Ovary (tissue), 10 donors: ENCODE measurements at places on chromosomes 5 and 9.
A peak's percentile ranks its signal among the peaks of the same experiment; 100 is the strongest.

DNA sequence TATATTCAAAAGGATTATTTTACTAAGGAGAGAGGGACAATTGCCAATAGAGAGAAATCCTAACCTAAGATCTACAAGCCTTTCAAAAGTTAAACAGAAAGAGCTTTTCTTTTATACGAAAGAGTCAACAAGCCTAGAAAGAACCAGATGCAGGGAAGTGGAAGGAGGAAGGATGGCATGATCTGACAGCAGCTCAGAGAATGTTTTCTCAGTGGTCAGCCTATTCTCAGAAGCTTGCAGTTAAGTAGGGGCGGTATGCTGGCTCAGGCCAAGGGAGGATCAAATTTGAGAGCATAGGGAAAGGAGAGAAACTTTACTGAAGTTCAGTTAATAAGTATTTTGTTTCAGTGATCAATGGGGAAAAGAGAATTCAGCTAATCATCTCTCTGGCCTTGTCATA is 88.0 kb upstream of the FTMT start:
- DNase-seq = no peak

GRCh38 chr5:158407824-158408195 is 548.9 kb upstream of the CLINT1 start:
- DNase-seq = no peak

DNA sequence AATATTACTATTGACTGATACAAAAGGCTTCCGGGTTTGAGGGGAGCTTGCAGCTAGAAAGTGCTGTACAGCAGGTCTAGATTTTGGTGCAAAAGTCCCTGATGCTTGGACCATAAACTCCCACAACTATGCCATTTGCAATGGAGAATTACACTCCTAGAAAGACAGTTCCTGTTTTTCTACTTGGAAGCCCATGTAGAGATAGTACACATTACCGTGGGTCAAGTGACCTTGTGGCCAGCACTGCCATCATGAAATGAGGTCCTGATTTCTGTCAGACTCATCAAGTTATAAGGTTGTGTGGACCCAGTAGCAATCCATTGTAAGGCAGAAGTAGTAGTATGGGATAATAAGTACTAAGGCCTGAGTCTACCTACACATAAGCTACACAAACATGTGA is 42.8 kb upstream of the TNFSF8 start:
- no peak for DNase-seq

DNA sequence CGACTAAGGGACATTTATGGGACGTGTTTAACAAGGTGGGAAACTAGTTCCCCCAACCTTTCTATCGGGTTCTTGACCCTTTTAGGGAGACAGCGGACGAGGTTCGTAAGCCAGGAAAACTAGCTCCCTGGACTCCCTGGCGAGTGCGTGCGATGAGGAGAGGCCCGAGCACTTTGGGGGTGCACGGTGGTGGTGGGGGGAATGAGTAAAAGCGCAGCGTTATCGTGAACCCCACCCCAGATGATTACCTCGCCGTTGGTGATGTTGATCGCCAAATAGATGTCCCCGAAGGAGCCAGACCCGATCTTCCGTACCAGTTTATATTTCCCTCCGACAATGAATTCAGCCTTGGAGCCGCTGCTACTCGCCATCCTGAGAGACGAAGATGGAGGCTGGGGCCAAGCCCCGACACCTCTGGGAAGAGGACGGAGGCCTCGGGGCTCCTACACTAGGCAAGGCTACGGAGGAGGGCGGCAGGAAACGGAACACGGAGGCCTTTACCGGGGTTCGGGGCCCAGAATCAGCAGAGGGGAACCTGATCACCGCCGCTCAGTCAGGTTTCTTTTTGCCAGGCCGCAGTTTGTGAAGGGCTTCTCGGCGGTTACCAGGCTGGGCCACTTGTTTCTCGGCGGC is 529 bp downstream of the CSNK1A1 start:
- peak; percentile 41 for DNase-seq

GRCh38 chr5:123520677-123521247 is 8.8 kb downstream of the CSNK1G3 start:
- DNase-seq = no peak

DNA sequence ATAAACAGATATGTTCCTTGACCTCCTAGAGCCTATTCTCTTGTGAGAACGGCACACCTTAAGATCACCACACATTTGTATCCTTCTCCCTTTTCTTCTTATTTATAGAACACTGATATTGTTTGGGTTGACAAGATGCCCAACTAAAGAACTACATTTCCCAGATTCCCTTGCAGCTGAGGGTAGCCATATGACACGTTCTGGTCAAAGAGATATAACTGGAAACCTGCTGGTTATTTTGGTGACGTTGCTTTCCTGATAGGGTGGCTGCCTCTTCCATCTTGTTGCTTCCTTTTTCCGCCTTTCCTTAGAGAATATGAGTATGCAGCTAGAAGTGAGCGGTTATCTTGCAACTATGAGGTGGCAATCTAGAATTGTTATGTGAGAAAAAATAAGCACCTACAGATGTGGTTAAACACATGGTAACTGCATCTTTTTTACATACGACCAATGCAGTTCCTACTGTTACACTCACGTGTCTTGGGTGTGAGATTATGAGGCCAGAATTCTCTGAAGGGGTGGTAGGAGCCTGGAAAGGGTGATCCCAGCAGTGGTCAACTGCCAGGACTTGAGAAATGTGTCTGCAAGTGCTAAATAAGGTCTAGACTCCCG is 72.9 kb downstream of the SEC61B start:
- no peak for DNase-seq

- peak; percentile 78 for DNase-seq
Observed at GRCh38 chr9:107340920-107341632, 58.0 kb downstream of the RAD23B start.

DNA sequence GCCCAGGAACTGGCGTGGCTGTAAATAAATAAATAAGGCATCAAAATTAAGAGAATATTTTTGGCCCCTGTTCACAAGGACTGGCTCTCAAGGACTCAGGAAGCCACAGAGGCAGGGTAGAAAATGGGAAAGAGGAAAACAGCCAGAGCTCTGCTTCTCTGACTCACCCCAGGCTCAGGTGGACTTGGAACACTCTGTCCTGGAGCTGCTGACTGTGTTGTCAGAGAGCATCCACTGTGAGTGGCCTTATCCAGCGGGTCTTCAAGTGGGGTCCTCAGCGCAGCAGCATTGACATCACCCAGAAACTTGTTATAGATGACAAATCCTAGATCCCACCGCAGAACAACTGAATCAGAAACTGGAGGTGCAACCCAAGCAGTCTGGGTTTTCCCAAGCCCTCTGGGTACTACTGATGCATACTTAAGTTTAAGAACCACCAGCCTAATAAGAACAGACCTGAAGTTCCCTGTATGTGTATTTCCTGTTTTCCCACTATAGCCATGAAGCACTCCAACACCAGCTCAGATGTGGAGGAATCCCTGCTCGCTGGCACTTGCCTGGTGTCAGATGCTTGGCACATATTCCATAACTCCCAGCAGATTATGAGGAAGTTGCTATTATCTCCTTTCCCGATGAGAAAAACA is 20.5 kb downstream of the ADRA1B start:
- DNase-seq = peak; percentile 41

GRCh38 chr5:159480849-159481248 is 150.6 kb upstream of the IL12B start:
- no peak for DNase-seq

- peak; percentile 69 for DNase-seq
Observed at GRCh38 chr9:74777136-74777879, 110.4 kb downstream of the TRPM6 start.

GRCh38 chr9:130426883-130427282 is 17.9 kb upstream of the ASS1 start:
- DNase-seq = no peak

DNA sequence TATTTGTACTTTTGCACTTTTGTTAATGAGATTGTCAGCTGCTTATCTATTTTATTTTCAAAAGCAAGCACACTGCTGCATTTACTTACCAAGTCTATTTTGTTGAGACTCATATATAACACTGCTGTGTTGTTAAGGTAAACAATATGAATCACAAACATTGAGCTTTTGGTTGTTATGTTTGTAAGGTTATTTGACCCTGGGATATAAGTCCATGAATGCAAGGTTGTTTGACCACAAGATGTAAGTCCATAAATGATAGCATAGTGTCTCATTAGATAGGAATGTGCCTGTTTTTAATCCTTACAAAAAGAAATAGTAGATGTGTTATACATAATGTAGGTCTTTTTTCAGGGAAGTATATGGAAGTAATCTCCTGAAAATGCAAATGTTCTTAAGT is 845.9 kb downstream of the CDH9 start:
- no peak for DNase-seq

GRCh38 chr5:174903172-174903732 is 178.9 kb downstream of the MSX2 start:
- no peak for DNase-seq

GRCh38 chr5:96601715-96602244 is 60.4 kb upstream of the CAST start:
- peak; percentile 47 for DNase-seq

DNA sequence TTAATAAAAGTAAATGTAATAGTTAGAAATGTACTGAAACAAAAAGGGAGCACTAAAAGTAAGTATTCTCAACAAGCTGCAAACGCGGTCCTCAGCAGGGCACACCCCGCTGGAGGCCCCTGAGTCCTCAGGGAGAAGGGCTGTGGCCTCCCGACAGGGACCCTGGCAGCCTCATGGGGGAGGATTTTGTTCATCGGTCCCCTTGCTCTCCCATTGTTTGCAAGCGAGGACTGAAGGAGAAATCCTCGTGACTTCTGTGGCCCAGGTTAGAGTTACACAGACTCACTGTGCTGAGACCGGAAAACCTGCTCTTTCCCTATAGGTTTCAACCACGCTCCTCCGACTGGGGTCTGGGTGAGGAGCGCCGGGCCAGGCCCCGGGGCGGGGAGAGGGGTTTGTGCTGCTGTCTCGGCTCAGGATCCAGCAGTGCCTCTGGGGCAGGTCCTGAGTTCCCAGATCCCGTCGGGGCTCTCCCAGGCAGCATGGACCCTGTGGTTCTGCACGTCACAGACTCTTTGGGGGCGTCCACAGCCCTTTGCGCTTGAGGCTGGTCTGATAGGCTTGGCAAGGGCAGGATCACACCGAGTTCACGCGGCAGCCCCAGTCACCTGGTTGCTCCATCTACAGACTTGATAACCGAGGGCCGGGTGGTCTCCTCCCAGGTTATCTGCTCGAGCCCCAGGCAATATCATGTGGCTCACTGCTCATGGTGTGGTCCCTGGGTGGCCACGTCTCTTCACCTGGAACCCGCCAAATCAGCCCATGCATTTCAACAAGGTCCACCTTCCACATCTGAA is 38.8 kb downstream of the MRPL36 start:
- no peak for DNase-seq

DNA sequence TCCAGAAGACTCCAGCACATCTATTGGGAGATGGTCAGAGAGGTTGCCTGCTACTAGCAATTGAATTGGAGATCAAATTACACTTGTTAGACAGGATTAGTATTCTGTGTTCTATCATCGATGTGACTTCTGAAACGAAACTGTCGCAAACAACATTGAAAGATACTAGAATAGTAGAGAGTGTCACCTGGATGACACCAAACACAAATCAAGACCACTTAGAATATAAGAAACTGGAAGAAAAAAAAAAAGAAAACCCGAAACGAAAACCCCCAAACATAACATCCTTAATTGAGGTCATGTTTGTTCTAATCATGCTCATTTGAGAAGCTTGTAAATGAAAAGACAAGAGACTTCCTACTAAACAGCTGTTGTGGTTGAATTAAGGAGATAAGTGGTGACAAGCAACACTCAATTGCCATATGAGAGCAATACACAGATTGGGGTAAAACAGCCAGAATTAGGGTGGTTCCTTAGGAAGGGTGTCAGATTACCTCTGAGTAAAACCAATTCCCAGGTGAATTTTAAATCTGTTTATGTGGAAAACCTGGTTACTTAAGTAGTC is 97.6 kb downstream of the BASP1 start:
- DNase-seq = no peak

DNA sequence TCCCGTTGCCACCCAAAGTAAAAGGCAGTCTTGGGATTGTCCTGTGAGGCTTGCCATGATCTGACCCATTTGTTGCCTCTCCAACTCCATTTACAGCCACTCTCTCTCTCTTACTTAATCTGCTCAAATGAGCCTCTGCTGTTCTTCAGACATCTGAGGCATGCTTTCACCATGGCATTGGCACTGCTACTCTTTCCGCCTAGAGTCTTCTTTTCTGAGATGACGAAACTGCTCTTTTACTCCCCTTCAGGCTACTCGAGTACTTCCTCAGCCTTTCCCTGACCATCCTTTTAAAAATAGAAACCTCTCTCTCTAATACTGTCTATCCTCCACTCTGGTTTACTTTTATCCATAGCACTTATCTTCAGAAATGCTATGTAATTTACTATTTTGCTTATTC is 9.0 kb downstream of the FOCAD start:
- DNase-seq = no peak

DNA sequence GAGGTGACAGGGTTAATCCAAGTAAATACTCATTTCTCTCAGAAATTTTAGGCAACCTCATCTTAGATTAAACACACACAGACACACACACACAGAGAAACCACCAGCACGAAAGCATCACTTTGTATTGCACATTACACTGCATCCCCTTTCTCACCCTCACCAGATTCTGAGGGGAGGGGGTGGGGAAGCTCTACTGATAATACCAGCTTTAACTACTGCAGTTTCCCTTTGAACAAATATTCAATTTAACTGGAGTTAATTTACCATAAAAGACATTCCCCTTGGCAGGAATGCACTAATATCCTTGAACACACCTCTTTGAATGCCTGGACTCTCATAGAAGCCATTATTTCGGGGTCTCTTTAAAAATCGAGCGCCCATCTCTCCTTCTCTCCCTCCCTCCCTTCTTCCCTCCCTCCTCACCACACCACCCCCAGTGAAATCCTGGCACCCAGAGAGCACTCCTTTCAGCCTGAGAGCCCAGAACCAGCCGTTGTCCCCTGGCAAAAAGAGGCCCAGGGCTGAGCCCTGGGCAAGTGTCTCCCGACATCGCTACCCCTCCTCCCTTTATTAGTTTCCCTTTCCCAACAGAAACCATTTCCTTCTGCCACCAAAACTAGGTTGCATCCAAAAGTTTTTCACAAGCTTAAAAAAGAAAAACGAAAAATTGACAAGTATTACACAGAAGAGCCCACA is 2.8 kb upstream of the NFIB start:
- peak; percentile 29 for DNase-seq

GRCh38 chr5:158845941-158846340 is 253.8 kb downstream of the EBF1 start:
- no peak for DNase-seq

DNA sequence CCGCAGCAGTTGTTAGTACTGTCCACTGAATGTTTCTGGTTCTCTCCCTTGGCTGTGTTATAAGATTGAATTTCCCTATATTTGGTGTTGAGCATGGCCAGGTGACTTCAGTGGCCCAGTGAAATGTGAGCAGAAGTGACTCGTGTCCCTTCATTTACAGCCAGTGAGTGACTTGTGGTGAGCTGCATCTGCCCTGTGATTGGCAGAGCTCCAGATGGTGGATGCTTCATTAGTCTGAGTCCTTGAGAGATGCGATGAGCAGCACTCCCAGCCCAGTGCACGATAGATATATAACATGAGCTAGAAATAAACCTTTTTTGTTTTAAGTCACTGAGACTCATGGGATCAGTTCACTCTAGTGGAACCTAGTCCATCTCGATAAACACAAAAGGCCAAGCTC is 19.3 kb downstream of the PCSK5 start:
- peak; percentile 32 for DNase-seq
